HuH-7 (cell line): ENCODE measurements at places on chromosomes 3 and 15.
A peak's percentile ranks its signal among the peaks of the same experiment; 100 is the strongest.

DNA sequence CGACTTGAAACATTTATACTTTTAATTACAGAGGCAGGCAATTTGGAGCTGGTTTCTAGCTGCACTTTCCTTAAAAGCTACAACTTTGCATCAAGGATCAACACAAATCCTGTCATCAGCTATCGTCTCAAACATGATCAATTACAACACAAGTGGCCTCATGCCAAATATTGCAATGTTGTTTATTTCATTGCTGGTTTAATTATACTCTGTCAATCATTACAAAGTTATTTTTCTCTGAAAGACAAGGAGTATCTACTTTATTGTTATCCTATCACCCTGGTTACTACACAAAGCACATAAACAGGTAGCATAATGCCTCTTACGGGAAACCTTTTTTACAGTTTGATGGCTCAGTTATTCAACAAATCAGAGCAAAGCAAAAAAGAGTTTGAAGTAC is 58.0 kb upstream of the FOXB1 start:
- no peak for DNase-seq

DNA sequence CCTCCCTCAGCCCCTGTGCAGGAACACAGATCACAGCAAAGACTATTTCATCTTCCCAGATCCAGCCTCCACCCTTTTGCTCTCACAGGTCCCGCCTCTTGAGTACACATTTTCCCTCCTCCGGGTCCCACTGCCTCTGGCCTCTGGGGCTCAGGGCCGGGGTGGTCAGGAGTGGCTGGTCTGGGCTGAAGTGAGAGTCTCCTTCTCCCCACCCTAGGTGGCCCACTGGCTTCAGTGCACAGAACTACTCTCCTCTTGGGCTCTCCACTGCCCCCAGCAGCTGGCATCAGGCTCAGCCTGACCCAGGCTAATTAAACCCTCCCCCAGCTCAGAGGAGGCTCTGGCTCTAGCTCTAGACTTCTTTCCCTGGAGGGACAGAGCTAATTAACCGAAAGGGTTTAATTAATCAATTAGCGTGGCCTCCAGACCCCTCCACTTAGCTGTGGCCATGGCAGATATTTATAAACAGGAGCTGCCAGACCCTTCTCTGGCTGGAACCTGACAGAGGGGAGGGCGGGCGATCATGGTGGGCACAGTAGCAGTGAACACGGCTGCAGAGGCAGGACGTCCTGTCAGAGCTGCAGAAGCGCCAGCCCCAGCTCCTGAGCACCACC is 15.1 kb downstream of the DUSP7 start:
- no peak for DNase-seq

GRCh38 chr15:40064231-40064894 is 25.4 kb upstream of the SRP14 start:
- DNase-seq = no peak

DNA sequence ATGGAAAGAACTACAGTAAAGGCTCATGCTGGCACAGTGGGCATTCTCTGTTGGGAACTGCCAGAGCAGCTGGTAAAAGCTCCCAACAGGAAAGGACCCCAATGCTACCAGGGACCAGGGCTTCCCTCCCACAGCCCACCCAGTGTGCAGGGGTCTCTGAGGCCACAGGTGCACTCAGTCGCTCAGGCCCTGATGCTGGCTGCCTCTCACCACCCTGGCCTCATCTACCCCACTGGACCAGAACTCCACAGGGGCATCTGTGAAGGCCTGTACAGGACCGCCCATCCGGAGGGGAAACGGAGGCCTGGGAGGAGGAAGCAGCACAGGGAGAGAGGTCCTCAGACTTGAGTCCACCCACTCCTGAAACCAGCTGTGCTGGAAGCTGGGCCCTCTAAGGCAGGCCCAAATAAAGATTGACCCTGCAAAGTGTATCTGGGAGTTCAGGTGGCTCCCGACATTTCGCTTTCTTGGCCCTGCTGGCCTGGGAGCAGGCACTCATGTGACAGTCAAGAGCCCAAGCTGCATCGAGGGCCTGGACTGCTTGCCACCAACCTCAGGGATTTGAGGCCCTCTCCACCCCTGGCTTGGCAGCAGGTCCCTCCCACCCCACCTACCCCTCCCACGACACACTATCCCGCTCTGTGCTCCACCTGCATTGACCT is 12.7 kb downstream of the KLF15 start:
- DNase-seq = no peak

- DNase-seq = no peak
Measured at GRCh38 chr3:172153335-172153861, 114.0 kb downstream of the FNDC3B start.

- DNase-seq = peak; percentile 11
Measured at GRCh38 chr15:89632563-89633430, 22.5 kb downstream of the KIF7 start.

DNA sequence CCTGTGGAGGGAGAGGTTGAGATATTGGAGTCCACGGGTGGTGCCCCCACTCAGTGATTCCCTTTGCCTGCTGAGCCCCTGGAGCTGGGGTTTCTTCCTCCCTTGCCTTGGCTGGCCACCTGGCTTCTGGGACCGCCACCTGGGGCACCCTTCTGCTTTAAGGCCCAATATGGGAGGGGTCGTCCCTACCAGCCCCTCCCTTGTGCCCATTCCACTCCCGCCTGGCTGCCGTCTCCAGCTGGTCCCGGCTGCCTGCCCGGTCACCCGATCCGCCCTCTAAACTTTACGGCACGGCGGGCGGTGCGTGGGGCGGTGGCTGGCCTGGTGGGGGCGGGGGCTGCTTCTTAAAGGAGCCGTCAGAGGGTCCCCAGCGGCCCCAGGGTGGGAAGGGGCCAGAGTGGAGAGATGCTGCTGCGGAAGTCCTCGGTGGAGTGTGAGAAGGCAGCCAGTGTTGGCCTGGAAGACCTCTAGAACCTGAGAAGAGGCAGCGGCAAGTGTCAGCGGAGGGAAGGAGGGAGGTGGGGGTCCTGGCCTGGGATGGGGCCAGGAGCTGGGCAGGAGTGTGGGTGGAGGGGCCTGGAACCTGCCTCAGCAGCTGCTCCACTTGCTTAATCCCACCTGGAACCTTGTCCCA is 1.6 kb upstream of the SEMA3B start:
- no peak for DNase-seq

- peak; percentile 37 for DNase-seq
Measured at GRCh38 chr15:70762469-70763119, 764 bp downstream of the UACA start.

- DNase-seq = no peak
Measured at GRCh38 chr3:66470956-66471686, 29.7 kb downstream of the LRIG1 start.

- DNase-seq = no peak
Measured at GRCh38 chr3:129633751-129634481, 27.4 kb upstream of the PLXND1 start.

DNA sequence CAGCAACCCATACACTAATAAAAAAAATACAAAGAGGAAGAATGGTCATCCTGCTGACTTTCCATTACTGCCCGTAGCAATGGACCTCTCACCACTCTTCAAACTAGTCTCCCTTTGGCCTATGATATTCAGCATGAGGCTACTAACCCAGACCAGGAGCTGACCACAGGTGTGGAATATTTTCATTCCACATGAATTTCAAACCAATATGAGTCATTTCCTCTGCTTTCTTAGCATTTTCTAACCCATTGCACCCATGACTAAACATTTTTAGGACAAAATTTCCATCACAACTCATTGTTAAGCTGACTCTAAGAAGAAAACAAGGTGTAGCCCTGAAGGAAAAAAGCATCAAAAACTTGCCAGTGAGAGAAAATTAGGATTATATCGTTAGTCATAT is 34.0 kb upstream of the ZPLD1 start:
- DNase-seq = no peak

GRCh38 chr3:140406655-140407054 is 271.2 kb upstream of the TRIM42 start:
- DNase-seq = no peak

GRCh38 chr3:188510366-188510765 is 356.4 kb downstream of the LPP start:
- no peak for DNase-seq

DNA sequence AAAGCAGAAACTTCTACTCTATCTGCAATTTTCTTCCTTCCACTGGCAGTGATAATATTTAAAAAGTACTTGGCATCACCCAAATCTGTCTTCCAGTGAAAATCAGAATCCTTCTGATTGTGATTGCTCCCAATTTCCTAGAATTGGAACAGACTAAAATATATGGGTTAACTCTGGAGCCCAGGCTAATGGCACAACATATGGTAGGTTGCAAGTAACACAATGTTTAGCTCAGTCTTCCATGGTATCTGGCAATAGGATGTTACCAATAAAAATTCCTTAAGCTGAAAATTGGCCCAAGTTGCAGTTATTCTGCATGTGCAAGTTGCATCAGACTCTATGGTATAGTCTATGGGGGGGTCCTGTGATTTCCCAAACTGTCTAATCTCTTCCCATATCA is 273.5 kb upstream of the ADAMTS9 start:
- no peak for DNase-seq

DNA sequence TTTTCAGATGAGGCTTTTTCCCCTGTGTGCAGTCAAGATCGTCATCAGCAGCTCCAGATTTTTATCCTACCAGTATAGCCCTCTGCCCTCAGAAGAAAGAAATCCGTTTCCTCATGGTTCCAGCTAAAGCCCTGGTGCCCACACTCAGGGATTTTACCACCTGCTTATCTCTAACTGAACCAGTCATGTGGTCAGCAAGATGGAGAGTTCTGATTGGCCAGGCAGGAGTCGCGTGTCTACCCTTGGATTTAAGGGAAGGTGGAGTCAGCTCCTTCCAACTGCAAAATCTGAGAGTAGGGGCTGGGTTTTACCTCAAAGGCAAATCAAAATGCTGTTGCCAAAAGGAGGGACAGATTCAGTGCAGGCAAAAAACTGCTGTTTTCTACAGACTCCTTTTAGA is 135.3 kb downstream of the LRTM1 start:
- no peak for DNase-seq

GRCh38 chr3:133426721-133427120 is 26.9 kb downstream of the BFSP2 start:
- no peak for DNase-seq

- DNase-seq = no peak
Measured at GRCh38 chr15:95715906-95716656, 614.4 kb upstream of the NR2F2 start.

DNA sequence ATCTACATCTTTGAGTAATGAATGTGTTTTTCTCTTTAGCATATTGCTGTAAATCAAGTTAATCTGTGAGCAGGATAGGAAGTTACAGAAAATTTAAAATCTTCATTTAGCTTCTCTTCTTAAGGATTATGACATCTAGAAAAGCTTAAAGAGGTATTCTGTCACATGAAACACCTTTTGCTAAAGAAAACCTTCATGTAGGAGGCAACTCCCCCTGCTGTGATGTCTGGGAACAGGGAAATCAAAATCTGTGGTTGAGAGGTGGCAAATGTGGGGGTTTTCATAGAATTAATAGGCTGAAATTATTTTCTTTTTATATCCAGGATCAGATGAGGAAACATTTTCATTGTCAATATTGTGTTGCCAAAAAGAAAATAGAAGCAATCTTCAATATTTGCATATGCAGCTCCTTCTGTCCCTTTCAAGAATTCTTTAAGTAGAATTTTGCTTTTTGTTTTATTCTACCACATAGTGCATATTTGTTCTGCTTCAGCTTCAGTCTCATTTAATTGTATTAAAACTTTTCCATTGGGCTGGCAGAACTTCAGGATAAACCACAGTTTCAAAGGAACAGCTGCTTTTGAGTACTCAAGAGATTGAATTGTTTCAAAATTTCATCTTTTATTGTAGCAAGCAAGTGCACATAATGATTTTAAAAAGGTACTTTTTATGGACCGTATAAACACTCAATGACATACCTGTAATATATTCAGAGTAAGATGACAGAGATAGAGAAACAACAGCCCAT is 128.4 kb downstream of the RAP2B start:
- no peak for DNase-seq

GRCh38 chr3:44334326-44334725 is 4.2 kb upstream of the TCAIM start:
- DNase-seq = no peak

DNA sequence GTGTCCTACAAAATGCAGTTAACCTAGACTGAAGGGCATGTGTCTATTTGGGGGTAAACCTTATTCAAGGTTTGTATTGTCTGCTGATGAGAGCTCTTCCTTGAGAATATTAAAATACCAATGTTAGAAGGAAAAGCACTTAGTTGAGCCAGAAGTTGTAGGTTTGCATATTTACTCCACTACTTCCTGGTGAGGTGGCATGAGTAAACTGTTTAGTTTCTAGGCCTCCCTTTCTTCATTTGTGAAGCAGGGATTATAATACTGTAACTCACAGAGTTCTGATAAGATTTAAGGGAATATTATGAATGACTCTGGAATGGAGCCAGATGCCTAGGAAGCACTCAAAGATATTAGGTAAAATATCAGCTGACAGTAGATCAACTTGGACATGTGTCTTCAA is 46.7 kb downstream of the CD200R1L start:
- DNase-seq = no peak

DNA sequence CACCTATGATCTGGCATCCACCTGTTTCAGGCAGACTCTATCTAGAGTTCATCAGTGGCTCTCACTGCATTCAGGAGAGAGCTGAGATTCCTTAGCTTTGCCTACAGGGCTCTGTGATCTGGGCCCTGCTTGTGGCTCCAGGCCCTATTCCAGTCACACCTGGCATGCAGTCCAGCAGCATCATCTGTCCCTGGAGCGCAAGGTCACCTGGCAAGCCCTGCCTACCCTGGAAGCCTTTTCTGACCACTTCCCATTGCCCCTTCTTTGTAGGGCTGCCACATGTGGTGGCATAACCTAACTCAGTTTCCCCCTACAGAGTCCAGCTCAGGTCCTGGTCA is 115.1 kb upstream of the PLXNA1 start:
- no peak for DNase-seq

DNA sequence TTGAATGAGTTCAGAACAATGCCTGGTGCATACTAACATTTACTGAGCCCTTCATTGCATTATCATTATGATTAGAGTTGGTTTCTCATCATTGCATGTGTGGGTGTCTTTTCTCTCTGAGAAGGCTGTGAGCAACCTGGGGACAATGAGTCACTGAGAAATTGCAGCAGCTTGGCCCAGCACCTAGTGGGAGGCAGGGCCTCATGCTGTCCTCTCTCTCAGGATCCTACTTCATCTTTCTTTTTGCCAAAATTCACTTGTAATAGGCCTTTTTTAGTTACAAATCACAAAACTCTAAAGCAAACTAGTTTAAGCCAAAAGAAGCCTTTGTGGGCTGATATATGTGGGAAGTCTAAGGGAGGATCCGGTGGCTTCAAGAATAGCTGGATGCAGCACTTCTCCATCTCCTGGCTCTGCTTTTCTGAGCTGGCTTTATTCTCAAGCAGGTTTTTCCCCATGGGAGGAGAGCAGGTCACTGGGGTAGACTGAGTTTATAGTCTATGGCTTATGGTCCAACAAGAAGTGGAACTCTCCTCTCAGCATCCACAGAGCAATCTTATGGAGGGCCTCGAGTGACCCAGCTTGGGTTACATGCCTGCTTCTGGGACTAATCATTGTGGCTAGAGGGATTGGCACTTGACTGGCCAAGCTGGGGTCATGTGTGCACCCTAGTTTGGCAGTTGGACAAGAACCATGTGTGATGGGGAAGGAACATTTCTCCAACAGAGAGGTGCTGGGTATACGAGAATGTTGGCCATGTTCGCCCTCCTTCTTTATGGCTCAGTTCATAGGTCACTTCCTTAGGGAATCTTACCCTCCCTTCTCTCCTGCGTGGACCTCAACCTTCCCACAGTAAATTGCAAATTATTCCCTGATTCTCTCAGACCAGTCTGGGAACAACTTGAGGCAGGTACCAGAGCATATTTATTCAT is 8.7 kb upstream of the CAMK1 start:
- DNase-seq = no peak

- DNase-seq = no peak
Measured at GRCh38 chr3:74537857-74538256, 76.6 kb downstream of the CNTN3 start.

- no peak for DNase-seq
Measured at GRCh38 chr3:23537101-23537551, 268.6 kb upstream of the UBE2E1 start.
